Activated CD4-positive, alpha-beta memory T cell treated with anti-CD3 and anti-CD28 coated beads for 36 hours (primary cell): ENCODE measurements at places on chromosomes 5 and 9. TPM values are rescaled to one million over a fixed set of nuclear protein-coding genes. Genes with fewer than 3 reads are reported as not detected.

DNA sequence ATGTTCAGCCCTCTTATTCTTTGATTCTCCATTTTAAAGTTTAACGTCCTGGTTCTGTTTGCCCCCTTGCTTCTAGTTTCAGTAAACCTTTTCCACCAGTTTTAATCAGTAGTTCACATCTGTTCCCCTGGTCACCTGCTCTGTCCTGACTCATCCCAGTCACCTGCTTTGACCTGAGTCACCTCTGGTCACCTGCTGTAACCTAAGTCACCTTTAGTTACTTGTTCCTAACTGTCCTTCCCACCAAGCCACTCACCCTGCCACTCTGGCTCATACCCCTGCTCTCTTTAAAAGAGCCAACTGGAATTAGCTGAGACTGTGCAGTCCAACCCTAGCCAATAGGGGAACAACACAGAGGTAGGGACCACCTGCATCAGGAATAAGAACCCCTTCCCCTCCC is 43.0 kb downstream of the SEMA6A start:
- no peak for DNase-seq
- H3K36me3 ChIP-seq = no peaks in the 10 kb centered on the region
- H3K4me1 ChIP-seq = no peaks in the 10 kb centered on the region
- H3K27ac ChIP-seq = no peak overlapping the region
- no peaks in the 10 kb centered on the region for H3K27me3 ChIP-seq
- H3K4me3 ChIP-seq = no peak overlapping the region

DNA sequence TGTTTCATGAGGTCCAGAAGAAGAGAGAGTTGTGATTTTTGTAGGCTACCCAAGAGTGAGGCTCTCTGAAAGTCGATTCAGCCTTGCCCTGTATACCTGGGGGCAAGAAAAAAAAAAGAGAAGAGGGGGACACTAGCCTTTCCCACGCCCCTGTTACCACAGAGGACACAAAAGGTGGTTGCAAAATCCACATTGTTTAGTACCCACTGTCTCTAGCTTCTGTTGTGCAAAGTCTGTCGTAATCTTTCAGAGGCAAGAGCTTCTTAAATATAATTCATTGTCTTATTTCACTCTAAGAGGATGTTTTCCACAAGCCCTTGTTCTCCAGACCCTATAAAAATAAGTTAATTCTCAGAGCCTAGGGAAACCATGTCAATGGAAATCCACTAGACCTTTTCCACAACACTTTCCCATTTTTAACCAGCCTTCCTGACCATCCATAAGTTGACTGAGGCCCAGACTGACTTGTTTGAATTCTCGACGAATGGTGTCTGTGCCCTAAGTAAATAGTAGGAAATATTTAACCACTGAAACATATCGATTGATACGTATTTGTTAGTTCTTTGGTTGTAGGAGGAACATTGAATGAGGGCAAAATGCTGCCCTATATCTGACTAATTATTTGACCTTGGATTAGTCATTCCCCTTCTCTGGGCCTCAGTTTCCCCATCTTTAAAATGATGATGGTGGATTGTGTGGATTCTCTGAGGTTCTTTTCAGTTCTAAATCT is 182.7 kb downstream of the PAPPA start:
- no peaks in the 10 kb centered on the region for H3K36me3 ChIP-seq
- no peak overlapping the region for H3K27ac ChIP-seq
- no peak overlapping the region for H3K4me3 ChIP-seq
- H3K4me1 ChIP-seq = no peaks in the 10 kb centered on the region

DNA sequence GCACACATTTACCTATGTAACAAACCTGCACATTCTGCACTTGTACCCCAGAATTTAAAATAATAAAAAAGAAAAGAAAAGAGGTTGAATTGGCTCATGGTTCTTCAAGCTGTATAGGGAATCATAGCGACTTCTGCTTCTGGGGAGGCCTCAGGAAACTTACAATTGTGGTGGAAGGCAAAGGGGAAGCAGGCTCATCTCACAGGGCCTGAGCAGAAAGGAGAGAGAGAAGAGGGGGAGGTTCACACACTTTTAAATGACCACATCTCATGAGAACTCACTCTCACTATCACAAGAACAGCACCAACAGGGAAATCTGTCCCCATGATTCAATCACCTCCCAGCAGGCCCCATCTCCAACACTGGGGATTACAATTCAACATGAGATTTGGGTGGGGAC is 214.6 kb downstream of the CDK5RAP2 start:
- H3K27me3 ChIP-seq = no peaks in the 10 kb centered on the region
- no peak overlapping the region for H3K27ac ChIP-seq
- H3K4me1 ChIP-seq = no peaks in the 10 kb centered on the region
- no peak for DNase-seq

GRCh38 chr5:10674582-10674981 is 86.5 kb downstream of the DAP start:
- H3K27me3 ChIP-seq = no peaks in the 10 kb centered on the region
- no peak for DNase-seq
- no peak overlapping the region for H3K4me3 ChIP-seq
- H3K4me1 ChIP-seq = no peaks in the 10 kb centered on the region

DNA sequence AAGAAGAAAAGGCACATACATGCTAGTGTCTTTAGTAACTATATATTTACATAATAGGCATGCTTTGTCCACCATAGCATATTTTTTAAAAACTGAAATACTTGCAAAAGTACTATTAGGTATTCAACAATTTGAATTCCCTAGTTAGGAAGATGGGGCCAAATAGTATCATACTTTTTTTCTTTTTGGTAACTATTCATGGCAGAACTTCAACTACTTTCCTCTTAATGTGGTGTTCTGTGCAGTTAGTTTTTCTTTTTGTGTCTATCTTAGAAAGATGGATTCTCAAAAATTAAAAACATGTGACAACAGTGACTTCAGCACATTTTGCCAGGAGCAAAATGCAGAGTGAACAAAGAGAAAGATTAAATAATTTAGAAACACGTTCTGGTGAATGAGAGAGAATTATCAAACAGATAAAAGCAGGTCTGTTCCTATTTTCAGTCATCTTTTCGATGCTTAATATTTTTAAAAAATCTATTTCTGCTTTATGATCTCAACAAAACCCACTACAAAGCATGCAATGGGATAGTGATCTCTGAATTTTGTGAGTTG is 341.1 kb downstream of the ARL15 start:
- H3K27ac ChIP-seq = no peak overlapping the region
- peaks cover 16% of the 10 kb centered on the region for H3K36me3 ChIP-seq
- no peak overlapping the region for H3K4me3 ChIP-seq
- DNase-seq = no peak
- no peaks in the 10 kb centered on the region for H3K27me3 ChIP-seq

DNA sequence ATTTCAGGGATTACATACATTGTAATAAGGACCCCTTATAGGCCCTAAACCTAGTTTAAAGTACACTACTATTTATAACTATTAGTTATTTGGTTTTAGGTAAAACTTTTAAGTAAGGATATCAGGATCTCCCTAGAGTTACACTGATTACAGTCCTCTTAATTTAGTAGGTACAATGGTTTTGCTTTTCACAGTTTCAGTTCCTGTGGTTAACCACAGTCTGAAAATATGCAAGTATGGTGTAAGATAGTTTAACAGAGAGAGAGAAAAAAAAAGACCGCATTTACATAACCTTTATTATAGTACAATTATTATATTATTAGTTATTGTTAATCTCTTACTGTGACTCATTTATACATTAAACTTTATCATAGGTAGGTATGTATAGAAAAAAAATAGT is 725.3 kb upstream of the PTPRD start:
- H3K36me3 ChIP-seq = no peaks in the 10 kb centered on the region
- no peak overlapping the region for H3K4me3 ChIP-seq
- no peaks in the 10 kb centered on the region for H3K27me3 ChIP-seq
- H3K4me1 ChIP-seq = no peaks in the 10 kb centered on the region
- no peak for DNase-seq

DNA sequence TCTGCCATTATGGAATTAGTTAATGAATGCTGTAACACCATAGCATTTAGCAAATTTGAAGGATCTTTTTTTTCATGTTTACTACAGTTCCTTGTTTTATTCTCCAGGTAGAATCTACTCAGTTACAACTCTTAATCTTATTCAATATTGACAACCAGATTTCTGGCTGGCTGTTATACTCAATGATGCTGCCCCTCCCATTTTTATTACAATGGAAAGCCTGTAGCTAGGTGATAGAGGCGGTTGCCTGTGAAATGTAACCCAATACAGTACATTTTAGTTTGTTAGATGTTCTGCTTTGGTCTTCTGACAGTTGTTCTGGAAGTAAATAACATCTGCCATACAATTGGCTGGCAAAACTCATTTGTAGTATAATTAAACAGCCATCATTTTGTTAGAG is 294.2 kb downstream of the DMRTA1 start:
- no peak overlapping the region for H3K4me3 ChIP-seq
- no peaks in the 10 kb centered on the region for H3K4me1 ChIP-seq
- H3K27me3 ChIP-seq = no peaks in the 10 kb centered on the region
- no peaks in the 10 kb centered on the region for H3K36me3 ChIP-seq

GRCh38 chr5:157603333-157604190 is 28.0 kb upstream of the ADAM19 start:
- H3K36me3 ChIP-seq = peaks cover 2% of the 10 kb centered on the region
- no peaks in the 10 kb centered on the region for H3K27me3 ChIP-seq
- peak overlapping the region; percentile 18 for H3K4me3 ChIP-seq
- peak; percentile 83 for DNase-seq

DNA sequence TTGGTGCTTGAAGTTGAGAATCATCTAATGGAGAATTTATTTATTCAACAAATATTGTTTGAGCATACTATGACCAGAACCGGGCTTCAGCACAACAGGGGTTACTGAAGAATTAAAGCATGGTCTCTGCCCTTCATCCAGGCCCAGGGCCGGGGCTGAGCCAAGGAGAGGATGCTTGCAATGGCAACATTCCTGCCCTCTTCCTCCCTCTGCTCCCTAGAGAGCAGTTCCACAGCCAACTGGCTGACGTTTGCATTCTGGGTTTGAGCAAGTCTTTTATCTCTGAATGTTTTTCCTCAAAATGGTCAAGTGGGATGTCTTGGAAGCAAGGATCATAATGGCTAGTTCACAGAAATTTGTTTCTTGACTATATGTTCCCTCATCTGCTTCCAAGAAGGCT is 80.7 kb downstream of the GLDC start:
- H3K27me3 ChIP-seq = no peaks in the 10 kb centered on the region
- H3K4me1 ChIP-seq = peaks cover 24% of the 10 kb centered on the region
- H3K27ac ChIP-seq = no peak overlapping the region
- no peak for DNase-seq
- H3K36me3 ChIP-seq = no peaks in the 10 kb centered on the region

DNA sequence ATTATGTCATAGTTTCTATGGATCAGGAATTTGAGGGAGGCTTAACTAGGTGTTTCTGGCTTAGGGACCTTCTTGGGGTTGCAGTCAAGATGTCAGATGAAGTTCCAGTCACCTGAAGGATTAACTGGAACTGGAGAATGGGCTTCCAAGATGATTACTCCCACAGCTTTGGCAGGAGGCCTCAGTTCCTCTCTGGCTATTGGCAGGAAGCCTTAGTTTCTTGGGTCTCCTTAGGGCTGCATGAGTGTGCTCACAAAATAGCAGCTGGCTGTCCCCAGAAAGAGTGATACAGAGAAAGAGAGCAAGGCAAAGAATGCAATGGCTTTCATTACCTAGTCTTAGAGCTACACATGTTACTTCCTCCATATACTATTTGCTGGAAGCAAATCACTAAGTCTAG is 138.1 kb upstream of the TLE4 start:
- no peaks in the 10 kb centered on the region for H3K4me1 ChIP-seq
- peaks cover 18% of the 10 kb centered on the region for H3K27me3 ChIP-seq
- H3K27ac ChIP-seq = no peak overlapping the region
- DNase-seq = no peak
- no peaks in the 10 kb centered on the region for H3K36me3 ChIP-seq
- no peak overlapping the region for H3K4me3 ChIP-seq

DNA sequence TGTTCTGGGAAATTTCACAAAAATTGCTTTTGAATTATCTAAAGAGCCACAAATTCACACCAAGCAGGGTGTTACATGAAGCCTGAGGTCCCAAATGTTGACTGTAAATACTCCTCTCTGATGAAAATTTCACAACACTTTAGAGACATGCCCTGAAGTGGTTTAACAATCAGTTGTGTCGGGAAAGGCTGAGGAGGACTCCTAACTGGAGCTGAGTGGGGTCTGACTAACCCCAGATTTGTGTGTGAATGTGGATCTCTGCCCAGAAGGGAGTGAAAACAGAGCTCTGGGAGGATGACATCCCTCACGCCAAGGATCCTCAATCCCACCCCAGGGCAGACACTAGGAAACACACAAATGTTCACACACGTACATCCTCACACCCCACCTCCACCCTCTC is 31.1 kb upstream of the GRXCR2 start:
- H3K4me3 ChIP-seq = no peak overlapping the region
- H3K4me1 ChIP-seq = no peaks in the 10 kb centered on the region
- no peak for DNase-seq
- no peak overlapping the region for H3K27ac ChIP-seq
- H3K36me3 ChIP-seq = no peaks in the 10 kb centered on the region
- H3K27me3 ChIP-seq = peaks cover 8% of the 10 kb centered on the region

- H3K4me3 ChIP-seq = no peak overlapping the region
- DNase-seq = no peak
- H3K27ac ChIP-seq = no peak overlapping the region
- H3K36me3 ChIP-seq = peaks cover 10% of the 10 kb centered on the region
Measured at GRCh38 chr9:123083680-123084079, 50.2 kb downstream of the GPR21 start.

- no peak overlapping the region for H3K4me3 ChIP-seq
- H3K36me3 ChIP-seq = no peaks in the 10 kb centered on the region
- no peaks in the 10 kb centered on the region for H3K27me3 ChIP-seq
- no peak overlapping the region for H3K27ac ChIP-seq
- no peak for DNase-seq
Measured at GRCh38 chr5:122484103-122484502, 172.1 kb downstream of the SNCAIP start.

- peak overlapping the region; percentile 97 for H3K27ac ChIP-seq
- H3K4me3 ChIP-seq = peak overlapping the region; percentile 97
- DNase-seq = peak; percentile 97
- peaks cover 62% of the 10 kb centered on the region for H3K4me1 ChIP-seq
- H3K36me3 ChIP-seq = peaks cover 57% of the 10 kb centered on the region
- no peaks in the 10 kb centered on the region for H3K27me3 ChIP-seq
Measured at GRCh38 chr5:177429248-177430040, 3.0 kb downstream of the GRK6 start.

DNA sequence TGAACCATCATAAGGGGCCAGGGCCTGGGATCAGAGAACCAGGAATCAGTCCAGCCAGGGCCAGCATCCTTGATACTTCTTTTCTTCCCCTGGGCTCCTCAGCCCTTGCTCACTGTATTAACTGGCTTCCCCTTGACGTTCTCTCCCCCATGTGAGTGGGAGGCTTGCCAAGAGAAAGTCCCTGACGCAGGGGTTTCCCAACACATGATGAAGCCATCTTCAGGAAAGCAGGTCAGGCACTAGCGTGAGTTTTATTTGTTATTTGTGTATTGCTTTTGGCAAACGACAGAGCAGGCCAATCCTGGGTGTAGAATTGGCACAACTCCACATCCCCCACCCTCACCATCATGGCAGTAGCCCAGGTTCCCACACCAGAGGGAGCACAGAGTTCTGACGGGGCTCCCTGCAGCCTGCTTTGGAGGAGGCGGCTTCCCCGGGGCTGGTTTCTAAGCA is 165.5 kb upstream of the NFIL3 start:
- no peak overlapping the region for H3K4me3 ChIP-seq
- H3K27me3 ChIP-seq = peaks cover 6% of the 10 kb centered on the region
- DNase-seq = peak; percentile 17
- no peaks in the 10 kb centered on the region for H3K4me1 ChIP-seq
- no peak overlapping the region for H3K27ac ChIP-seq

C1QTNF2 gene
- total RNA-seq = not detected

NUTM2F gene
- total RNA-seq = not detected

IQGAP2 gene
- 92.7 TPM for total RNA-seq

CRB2 gene
- not detected for total RNA-seq

KIF4B gene
- 0.05 TPM for total RNA-seq

PCDHGB4 gene
- 0.07 TPM for total RNA-seq

NIPAL4 gene
- 2.5 TPM for total RNA-seq

PCDHB11 gene
- total RNA-seq = not detected

RAPGEF6 gene
- 26.7 TPM for total RNA-seq
